ENCODE measurements at places on chromosomes 3 and 15.
A peak's percentile ranks its signal among the peaks of the same experiment; 100 is the strongest.

- H3K4me3 ChIP-seq, result no peak overlapping the region
- no peak for DNase-seq
- H3K36me3 ChIP-seq, result peaks cover 45% of the 10 kb centered on the region
- no peak overlapping the region for H3K27ac ChIP-seq
These were observed 68.9 kb downstream of the GHSR start for GRCh38 chr3:172379372-172379771.

DNA sequence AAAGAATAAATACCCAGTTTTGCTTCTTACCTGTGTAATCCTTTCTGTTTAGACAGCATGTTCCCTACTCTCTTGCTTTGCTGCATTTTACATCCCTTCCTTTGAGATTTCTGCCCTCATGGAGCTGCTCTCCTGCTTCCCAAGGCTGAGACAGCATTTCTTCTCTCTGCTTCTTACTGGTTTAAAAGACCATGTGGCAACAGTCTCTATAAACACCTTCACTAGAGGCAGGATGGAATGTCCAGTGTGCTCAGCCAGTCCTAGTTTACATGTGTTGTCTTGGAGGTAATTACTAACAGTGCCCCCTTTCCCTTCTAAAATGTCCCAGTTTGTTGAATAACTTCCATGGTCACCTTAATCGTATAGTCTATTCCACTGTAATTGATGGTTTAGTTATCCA, 262.3 kb downstream of the CNTN3 start:
- no peaks in the 10 kb centered on the region for H3K4me1 ChIP-seq
- no peaks in the 10 kb centered on the region for H3K27me3 ChIP-seq
- no peaks in the 10 kb centered on the region for H3K36me3 ChIP-seq
- no peak for DNase-seq
- no peak overlapping the region for H3K27ac ChIP-seq

DNA sequence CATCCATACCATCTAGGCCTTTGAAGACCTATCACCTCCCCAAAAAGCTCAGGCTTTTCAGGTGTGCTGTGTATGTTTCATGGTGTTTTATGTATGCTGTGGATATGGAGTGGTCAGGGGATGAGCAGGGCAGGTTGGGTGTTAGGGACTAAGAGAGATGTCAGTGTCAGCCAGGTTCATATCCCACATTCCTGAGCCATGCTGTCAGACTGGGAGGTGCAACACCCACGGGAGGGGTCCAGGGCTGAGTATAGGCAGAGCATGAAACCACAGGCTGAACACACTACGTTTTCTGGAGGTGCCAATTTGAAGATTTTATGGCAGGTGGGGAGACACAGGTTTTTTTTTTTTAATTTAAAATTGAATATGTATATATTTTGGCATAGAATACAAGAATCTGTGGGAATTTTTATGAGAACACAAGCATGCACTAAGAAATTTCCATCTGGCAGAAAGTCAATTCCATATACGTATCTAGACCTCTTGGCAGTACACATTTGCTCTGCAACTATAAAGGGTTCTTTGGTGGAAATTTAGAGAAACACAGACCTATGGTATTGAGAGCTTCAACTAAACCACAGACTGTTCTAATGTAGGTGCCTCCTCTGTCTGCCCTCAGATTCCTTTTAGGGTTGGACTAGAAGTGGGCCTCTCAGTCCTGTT, 101.9 kb upstream of the RNU6-1 start:
- H3K4me3 ChIP-seq, result no peak overlapping the region
- H3K27ac ChIP-seq, result no peak overlapping the region
- H3K36me3 ChIP-seq, result no peaks in the 10 kb centered on the region
- DNase-seq, result peak; percentile 35
- no peaks in the 10 kb centered on the region for H3K27me3 ChIP-seq

- no peak overlapping the region for H3K27ac ChIP-seq
- peaks cover 16% of the 10 kb centered on the region for H3K4me1 ChIP-seq
- H3K4me3 ChIP-seq, result peak overlapping the region; percentile 17
- no peak for DNase-seq
These were observed 155.2 kb downstream of the NSMCE3 start for GRCh38 chr15:29114221-29115092.

- H3K4me3 ChIP-seq, result no peak overlapping the region
- H3K36me3 ChIP-seq, result no peaks in the 10 kb centered on the region
- H3K27me3 ChIP-seq, result no peaks in the 10 kb centered on the region
- no peak for DNase-seq
- no peak overlapping the region for H3K27ac ChIP-seq
These were observed 34.7 kb downstream of the MYO5A start for GRCh38 chr15:52493968-52494367.

DNA sequence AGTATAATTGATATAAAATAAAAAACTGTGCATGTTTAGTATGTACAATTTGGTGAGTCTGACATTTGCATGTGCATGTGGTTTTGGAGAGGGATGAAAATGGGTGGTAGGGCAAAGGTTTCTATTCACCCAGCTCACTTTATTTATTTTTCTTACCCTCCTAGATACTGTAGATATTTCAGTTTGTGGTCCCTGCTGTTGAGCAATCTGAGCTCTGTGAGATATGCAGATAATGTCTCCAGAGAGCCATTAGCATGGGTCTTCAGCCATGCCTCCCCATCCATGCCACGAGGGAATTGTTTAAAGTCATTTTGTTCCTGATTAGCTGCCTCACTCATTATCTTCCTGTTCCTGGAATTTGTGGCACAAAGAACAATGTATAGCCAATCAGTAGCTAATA, 44.4 kb upstream of the B3GALNT1 start:
- peak; percentile 77 for DNase-seq
- H3K27me3 ChIP-seq, result no peaks in the 10 kb centered on the region
- no peaks in the 10 kb centered on the region for H3K36me3 ChIP-seq
- H3K27ac ChIP-seq, result no peak overlapping the region
- no peak overlapping the region for H3K4me3 ChIP-seq

DNA sequence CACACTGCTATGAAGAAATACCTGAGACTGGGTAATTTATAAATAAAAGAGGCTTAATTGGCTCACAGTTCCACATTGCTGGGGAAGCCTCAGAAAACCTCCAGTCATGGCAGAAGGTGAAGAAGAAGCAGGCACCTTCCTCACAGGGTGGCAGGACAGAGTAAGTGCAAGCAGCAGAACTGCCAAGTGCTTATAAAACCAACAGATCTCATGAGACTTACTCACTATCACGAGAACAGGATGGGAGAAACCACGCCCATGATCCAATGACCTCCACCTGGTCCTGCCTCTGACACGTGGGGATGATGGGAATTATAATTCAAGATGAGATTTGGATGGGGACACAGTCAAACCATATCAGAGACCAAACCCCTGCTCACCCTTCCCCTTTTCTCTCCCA, 75.0 kb downstream of the TRIM69 start:
- peaks cover 14% of the 10 kb centered on the region for H3K27me3 ChIP-seq
- no peak for DNase-seq
- H3K4me1 ChIP-seq, result no peaks in the 10 kb centered on the region
- no peak overlapping the region for H3K4me3 ChIP-seq
- H3K36me3 ChIP-seq, result no peaks in the 10 kb centered on the region

- H3K4me1 ChIP-seq, result peaks cover under 1% of the 10 kb centered on the region
- no peaks in the 10 kb centered on the region for H3K36me3 ChIP-seq
- DNase-seq, result no peak
- H3K4me3 ChIP-seq, result no peak overlapping the region
These were observed 6.1 kb upstream of the LRRC15 start for GRCh38 chr3:194375473-194376240.

- no peak overlapping the region for H3K27ac ChIP-seq
- no peak for DNase-seq
- peaks cover 5% of the 10 kb centered on the region for H3K27me3 ChIP-seq
These were observed 6.0 kb upstream of the ACAD9 start for GRCh38 chr3:128873244-128874022.

DNA sequence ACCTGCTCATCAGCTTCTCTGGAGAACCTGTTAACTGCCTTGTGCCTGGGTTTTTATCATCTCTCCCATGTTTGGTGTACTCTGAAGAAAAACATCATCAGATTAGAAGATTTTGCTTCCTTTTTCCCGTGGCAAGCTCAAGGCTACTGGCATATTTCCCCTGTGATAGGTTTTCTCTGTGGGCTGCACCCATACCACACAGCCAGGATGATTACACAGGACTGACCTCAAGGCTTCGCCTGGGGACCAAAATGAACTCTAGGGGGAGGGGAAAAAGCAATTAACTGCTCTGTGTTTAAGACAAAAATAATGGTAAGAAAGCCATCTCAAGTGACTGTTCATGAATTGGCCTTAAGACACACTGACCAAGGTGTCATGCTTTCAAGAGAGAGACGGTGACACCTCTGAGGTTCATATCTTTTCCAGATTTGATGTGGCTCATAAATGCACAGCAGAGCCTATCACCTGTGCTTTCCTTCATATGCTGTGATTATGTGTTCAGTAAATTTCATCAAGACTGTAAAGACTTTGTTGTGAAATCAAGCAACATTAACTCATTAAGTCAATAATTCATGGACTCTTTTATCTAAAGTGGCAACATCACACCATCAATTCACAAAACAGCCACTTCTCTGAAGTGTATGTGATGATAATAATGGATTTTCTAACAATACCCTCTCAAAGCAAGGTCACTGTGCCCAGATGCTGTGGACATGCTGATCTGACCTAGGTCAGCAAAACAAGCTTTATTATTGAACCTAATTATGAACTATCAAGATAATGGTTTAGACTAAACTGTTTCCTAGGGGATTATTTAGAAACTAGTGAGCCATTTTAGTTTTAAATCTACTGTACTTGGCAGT, 427.9 kb downstream of the WDR72 start:
- no peak overlapping the region for H3K27ac ChIP-seq
- no peaks in the 10 kb centered on the region for H3K36me3 ChIP-seq
- no peak overlapping the region for H3K4me3 ChIP-seq
- H3K27me3 ChIP-seq, result no peaks in the 10 kb centered on the region
- H3K4me1 ChIP-seq, result no peaks in the 10 kb centered on the region

GRCh38 chr3:30845606-30846005, 48.9 kb downstream of the GADL1 start:
- no peak for DNase-seq
- no peaks in the 10 kb centered on the region for H3K27me3 ChIP-seq
- no peaks in the 10 kb centered on the region for H3K36me3 ChIP-seq
- H3K4me1 ChIP-seq, result no peaks in the 10 kb centered on the region
- H3K4me3 ChIP-seq, result no peak overlapping the region
- no peak overlapping the region for H3K27ac ChIP-seq

DNA sequence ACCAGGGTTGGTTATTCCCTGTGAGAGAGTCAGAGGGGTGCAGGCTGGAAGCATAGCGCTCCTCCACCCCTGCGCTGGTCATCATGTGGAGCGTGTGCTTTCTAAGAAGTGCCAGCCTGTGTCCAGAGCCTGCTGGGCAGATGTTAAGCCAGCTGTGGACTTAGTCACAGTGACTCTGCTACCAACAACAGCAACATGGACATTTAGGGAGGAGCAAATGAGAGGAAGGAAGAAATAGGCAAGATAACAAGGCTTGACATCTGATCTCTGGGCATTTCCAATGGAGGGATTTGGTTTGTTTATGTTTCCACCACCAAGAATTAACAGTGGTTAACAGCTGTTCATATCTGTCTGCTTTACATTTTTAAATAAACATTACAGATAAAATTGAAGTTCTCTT, 36.4 kb upstream of the MYZAP start:
- DNase-seq, result peak; percentile 14
- no peaks in the 10 kb centered on the region for H3K36me3 ChIP-seq
- H3K4me1 ChIP-seq, result peaks cover 33% of the 10 kb centered on the region
- no peak overlapping the region for H3K4me3 ChIP-seq

DNA sequence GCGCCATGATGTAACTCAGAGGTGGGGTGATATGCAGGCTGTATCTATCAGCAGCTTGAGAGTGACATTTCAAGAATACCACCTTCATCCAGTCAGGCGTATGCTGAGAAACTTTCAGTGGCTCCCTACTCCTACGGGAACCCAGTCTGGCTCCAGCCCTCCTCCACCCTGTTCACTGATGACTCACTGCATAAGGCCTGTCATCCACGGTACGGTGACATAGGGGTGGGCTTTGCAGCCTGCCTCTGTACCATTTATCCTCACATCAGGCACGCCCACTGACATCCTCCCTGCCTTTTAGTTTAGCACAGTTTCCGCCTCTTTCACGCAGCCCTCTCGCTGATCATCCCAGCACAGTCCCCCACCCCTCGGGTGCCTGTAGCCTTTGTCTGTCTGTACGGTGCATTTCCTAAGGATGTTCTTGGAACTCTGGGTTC, 11.7 kb downstream of the PXYLP1 start:
- H3K27me3 ChIP-seq, result no peaks in the 10 kb centered on the region
- no peaks in the 10 kb centered on the region for H3K36me3 ChIP-seq
- no peak overlapping the region for H3K4me3 ChIP-seq
- no peak overlapping the region for H3K27ac ChIP-seq

GRCh38 chr3:44411031-44411645, 66.3 kb downstream of the ZNF445 start:
- no peaks in the 10 kb centered on the region for H3K4me1 ChIP-seq
- no peaks in the 10 kb centered on the region for H3K36me3 ChIP-seq
- no peaks in the 10 kb centered on the region for H3K27me3 ChIP-seq

- no peak overlapping the region for H3K27ac ChIP-seq
- H3K27me3 ChIP-seq, result no peaks in the 10 kb centered on the region
- peaks cover 6% of the 10 kb centered on the region for H3K4me1 ChIP-seq
- no peaks in the 10 kb centered on the region for H3K36me3 ChIP-seq
- DNase-seq, result peak; percentile 56
These were observed 907.8 kb downstream of the NTRK3 start for GRCh38 chr15:87348746-87349145.

DNA sequence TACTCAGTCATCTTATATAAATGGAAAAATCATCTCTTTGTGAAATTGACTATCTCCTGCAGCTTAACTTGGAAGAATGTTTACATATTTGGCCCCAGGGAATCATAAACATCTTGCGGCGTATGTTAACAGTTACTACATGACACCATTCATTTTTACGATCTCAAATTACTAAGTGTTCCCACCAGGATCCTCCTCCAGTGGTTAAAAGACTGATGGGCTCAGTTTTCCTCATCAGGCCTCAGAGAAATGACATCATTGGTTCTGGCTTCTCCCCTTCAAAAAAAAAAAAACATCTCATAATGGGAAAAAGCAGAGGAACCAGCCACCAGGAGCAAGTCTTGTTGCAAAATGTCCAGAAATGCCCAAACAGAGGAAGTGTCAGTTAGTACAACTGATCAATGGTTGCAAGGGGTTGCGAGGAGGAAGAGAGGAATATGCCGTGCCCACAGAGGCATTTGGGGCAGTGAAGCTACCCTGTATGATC, 70.5 kb upstream of the LIPC start:
- H3K27ac ChIP-seq, result no peak overlapping the region
- H3K4me1 ChIP-seq, result no peaks in the 10 kb centered on the region
- DNase-seq, result peak; percentile 59
- no peaks in the 10 kb centered on the region for H3K36me3 ChIP-seq
- H3K4me3 ChIP-seq, result no peak overlapping the region
- peaks cover 5% of the 10 kb centered on the region for H3K27me3 ChIP-seq

GRCh38 chr3:113000691-113001090, 9.9 kb downstream of the GTPBP8 start:
- no peaks in the 10 kb centered on the region for H3K27me3 ChIP-seq
- no peak overlapping the region for H3K4me3 ChIP-seq
- no peak for DNase-seq
- peaks cover 52% of the 10 kb centered on the region for H3K36me3 ChIP-seq
- H3K27ac ChIP-seq, result no peak overlapping the region

- no peak overlapping the region for H3K4me3 ChIP-seq
- no peaks in the 10 kb centered on the region for H3K27me3 ChIP-seq
- H3K4me1 ChIP-seq, result no peaks in the 10 kb centered on the region
- no peak for DNase-seq
These were observed 56.7 kb upstream of the CNTN4 start for GRCh38 chr3:2041931-2042330.

GRCh38 chr3:184523825-184524615, 37.6 kb upstream of the EPHB3 start:
- no peak overlapping the region for H3K4me3 ChIP-seq
- no peak overlapping the region for H3K27ac ChIP-seq
- peak; percentile 67 for DNase-seq

- no peak for DNase-seq
- H3K36me3 ChIP-seq, result no peaks in the 10 kb centered on the region
These were observed 320.3 kb downstream of the GAP43 start for GRCh38 chr3:115943579-115943978.
